Bone marrow (tissue), 2 donors: ENCODE measurements at places on chromosomes 7 and 10.

- DNase-seq: no peak
These were observed 73.5 kb downstream of the BUB3 start for GRCh38 chr10:123227706-123228105.

DNA sequence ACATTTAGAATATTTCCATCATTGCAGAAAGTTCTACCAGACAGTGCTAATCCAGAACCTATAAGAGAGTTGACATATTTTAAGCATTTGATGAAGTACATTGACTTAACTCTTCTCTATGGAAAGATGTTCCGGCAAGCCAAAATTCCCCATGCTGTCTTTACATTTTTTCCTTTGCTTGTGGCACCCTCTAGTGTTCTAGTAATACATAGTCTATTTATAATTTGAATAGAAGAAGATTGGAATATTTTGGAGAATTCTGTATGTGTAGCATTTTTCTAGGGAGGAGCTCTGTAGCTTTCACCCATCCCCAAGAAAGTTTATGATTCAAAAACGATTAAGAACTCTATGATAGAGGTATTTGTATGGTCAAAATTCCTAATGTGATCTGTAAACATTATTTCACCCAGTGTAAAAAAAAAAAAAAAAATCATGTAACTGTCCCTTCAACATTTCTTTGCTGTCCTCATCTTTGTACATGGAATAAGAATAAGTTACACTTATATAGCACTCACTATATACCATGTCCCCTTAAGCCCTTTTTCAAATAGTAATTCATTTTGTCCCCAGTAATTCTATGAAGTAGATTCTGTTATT is 33.2 kb downstream of the NRF1 start:
- no peak for DNase-seq

DNA sequence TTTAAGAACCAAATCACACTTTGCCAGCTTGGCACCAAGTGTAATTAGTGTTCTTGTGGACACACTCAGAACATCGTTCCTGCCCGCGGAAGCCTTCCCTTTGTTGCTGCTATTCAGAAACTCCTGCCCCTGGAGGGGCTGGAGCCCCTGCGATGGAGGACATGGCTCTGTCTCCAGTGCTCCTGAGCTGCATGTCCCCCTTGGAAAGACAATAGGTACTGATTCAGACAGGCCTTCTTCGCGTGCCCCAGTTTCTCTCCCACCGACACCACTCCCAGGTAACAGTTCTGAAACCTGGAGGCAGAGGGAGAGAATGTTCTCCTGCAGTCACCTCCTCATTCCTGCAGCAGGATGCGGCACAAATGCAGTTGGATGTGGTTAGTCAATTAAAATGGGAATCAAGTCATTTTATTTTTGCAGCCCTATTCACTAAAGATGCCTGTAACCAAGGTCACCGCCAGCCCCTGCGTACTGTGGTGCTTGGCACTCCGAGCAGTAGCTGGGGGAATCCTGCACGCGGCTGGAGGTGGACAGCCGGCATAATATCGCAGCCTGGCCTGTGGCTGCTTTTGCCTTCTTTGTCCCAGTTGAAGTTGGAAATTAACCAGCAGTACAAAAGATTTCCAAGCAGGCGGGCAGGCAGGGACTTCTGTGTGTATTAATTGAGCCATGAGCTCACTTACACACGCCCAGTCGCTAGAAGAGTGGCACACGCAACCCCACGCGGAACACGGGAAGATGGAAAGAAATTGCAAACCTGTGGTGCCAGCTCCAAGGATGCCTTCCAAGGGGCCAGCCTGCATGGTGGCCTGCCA is 205.7 kb downstream of the EBF3 start:
- DNase-seq: no peak

DNA sequence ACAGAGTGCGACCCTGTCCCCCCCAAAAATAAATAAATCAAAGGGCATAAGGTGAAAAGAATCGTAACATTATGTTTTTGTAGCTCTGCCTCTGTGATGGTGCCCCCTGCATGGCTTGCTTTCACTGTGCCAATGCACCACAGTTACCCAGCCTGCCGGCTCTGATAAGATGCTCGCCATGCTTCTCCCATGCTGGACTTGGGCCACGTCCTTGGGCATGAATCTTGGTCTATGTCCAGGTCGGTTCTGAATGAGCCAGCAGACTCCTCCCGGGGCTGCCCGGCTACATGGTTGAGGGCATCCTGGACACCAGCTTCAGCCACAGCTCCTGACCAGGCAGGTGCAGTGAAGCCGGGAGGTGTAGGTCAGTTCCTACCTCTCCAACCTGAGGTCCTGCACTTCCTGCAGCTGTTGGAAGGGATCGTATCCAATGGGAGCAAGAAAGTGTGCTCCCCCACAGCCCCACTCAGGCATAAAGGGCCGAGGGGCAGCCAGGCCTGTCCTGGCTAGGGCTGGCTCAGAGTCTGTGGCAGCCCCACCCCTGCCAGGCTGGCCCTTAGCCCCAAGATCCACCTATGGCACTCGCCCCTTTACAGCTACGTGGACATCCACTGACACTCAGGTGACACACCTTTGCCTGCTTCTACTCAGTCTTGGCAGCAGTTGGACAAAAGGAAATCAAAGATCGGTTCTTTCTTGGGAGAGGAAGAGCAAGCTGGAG is 34.1 kb downstream of the CHST3 start:
- no peak for DNase-seq

DNA sequence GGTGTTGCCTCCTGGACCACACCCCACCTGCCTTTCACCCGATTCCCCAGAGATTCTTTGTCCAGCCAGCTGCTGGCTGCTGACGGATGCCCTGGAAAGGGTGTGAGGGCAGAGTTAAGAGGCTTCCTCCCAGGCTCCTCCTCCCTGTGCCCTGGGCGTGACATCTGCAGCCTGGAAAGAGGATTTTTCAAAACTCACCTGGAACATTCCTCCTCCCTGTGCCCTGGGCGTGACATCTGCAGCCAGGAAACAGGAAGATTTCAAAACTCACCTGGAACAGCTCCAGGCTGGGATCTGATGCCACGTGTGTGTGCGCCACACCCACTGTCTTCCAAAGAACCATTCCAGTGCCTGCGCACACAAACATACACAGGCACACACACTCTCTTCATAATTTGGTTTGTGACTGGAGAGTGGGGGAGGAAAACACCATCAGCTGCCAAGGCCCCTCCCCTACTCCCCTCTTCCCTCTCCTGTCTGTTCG is 5.2 kb downstream of the MARVELD1 start:
- no peak for DNase-seq

DNA sequence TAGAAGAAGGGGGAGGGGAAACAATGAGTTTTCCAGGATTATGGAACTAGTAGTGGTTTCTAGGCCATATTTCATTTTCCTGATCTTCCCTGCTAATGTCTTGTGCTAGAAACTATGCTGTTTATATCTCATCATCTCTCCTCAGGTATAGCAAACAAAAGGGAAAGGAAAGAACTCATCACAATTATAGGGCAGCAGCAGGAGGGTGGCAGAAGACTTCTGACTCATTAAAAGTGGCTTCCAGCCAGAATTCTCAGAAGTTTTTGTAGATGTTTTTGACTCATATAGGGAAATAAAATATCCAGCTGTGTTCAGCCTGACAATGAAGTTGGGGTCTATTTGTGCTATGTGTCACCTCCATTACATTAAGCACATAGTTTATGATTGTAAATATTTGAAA is 6.5 kb downstream of the AHR start:
- DNase-seq: no peak

GRCh38 chr7:127035203-127035849 is 217.4 kb downstream of the GRM8 start:
- no peak for DNase-seq

- no peak for DNase-seq
These were observed 14.9 kb downstream of the CARD11 start for GRCh38 chr7:3028758-3029093.

GRCh38 chr7:3193379-3194120 is 107.5 kb upstream of the SDK1 start:
- no peak for DNase-seq

DNA sequence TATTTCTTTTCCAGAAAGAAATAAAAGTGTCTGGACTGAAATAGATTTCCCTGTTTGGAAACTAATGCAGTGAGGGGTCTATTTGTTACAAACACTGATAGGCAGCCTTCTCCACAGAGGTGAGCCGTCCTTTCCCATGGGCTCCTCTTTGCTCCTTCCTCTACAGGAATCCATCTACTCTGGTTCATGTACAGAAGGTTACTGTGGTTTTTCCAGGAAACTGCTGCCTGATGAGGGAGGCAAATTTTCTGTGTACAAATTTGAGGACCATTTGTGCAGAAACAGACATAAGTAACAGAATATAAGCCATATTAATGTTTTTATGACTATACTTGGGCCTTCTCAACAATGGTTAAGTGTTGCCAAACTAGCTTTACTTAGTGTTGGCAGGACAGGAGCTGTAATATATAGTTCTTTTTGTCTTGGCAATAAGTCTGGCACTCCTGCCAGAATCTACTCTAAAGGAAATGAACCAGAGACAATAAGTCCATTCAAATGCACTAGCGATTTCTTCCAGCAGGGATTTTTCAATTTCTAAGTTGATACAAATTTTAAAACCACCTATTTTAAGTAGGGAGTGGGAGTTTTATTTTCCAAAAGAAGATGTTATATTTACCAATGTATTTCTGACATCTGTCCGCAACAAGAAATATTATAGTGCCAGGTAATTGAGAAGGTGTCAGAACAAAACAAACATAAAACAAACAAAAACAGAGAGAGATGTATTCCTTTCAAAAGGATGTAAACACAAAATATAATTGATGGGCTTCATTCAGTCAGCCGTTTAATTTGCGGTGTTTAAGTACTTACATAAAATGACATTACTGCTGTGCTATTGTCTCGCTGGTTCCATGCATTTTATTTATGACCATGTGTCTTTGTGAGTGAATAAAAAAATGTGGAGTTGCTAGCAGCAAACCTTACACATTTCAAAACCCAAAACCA is 91.0 kb upstream of the NFE2L3 start:
- no peak for DNase-seq
